ENCODE measurements at places on chromosomes 1 and 21. TPM values are rescaled to one million over a fixed set of nuclear protein-coding genes. Genes with fewer than 3 reads are reported as not detected.

DNA sequence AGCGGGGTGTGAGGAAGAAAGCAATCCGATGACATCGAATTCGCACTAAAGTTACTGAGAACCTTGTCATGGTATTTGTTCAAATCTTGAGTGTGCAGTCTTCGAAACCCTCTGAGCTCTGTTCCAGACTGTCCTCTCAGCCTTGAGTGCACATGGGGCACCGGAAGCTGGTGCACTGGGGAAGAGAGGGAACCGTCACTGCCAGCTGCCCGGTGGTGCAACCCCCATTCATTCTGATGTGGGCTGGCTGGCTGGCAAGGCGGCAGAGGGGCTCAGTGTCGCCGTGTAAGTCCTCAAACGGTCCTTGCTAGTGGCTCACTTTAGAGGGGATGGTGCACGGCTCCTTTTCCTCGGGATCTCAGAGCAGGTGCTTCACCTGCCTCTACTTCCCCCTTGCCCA lies 137.4 kb downstream of the KIF26B start:
- DNase-seq: no peak
- no peak overlapping the region for H3K4me3 ChIP-seq
- no peaks in the 10 kb centered on the region for H3K4me1 ChIP-seq
- no peaks in the 10 kb centered on the region for H3K36me3 ChIP-seq
- no peak overlapping the region for H3K27ac ChIP-seq

DNA sequence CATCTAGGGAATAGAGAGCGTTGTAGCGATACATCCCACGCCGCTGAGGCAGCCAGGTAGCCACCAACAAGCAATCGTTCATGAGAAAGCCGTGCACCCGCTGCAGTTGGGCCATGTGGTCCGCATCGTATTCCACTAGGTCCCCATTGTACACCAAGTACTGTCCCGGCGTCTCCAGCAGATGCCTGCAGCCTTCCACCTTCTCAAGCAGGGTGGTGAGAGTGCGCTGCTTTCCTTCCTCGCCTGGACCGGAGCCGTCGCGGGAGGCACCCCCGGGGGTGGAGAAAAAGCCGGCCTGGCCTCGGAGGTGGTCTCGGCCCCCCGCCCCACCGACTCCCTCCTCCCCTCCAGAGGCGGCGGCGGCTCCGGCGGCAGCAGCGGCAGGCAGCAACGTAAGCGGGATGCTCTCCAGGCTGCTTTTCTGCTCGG lies 595 bp downstream of the EXOC8 start:
- no peaks in the 10 kb centered on the region for H3K36me3 ChIP-seq
- no peaks in the 10 kb centered on the region for H3K27me3 ChIP-seq
- peak overlapping the region; percentile 88 for H3K4me3 ChIP-seq

PROK1 gene
- 0.66 TPM for total RNA-seq

BPNT1 gene
- 34.1 TPM for total RNA-seq

GRCh38 chr1:115060501-115060900 lies 28.8 kb downstream of the TSPAN2 start:
- no peak for DNase-seq
- H3K4me3 ChIP-seq: no peak overlapping the region
- no peak overlapping the region for H3K27ac ChIP-seq
- H3K4me1 ChIP-seq: peaks cover 4% of the 10 kb centered on the region

LRRC7 gene
- total RNA-seq: not detected
